ENCODE measurements at places on chromosomes 3 and 15.

GRCh38 chr3:138256022-138256421, 68.9 kb downstream of the ARMC8 start:
- DNase-seq = no peak

GRCh38 chr3:124722589-124722988, 7.7 kb upstream of the UMPS start:
- DNase-seq = no peak

- DNase-seq = no peak
These were observed 46.3 kb downstream of the DGKG start for GRCh38 chr3:186315581-186316354.

GRCh38 chr3:158249183-158249582, 139.3 kb downstream of the RSRC1 start:
- DNase-seq = peak; percentile 18

DNA sequence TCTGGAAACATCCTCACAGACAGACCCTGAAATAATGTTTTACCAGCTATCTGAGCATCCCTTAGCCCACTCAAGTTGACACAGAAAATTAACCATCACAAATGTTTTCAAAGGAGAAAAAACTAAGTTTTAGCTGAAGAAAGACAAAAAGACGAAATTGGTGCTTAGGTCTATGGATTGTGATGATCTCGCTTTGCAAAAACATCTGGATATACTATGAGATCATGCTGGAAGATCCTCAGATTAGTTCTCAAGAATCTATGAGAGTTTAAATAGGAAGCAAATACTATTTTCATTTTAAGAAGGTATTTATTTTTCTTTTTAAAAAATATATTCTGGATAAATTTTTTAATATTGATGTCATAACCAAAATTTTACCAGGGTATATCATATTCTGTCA, 42.6 kb upstream of the MBNL1 start:
- no peak for DNase-seq
